Smooth muscle cell of trachea (primary cell): ENCODE measurements at places on chromosomes 1 and 21. TPM values are rescaled to one million over a fixed set of nuclear protein-coding genes. Genes with fewer than 3 reads are reported as not detected.

Gene RHEX
- not detected in 2 replicates for total RNA-seq

Gene CELA2A
- not detected in 2 replicates for total RNA-seq

Gene EPHA10
- 0.15 TPM in 1 of 2 replicates, not detected in the other for total RNA-seq

Gene COL9A2
- 2.5 and 7.1 TPM in 2 replicates for total RNA-seq

Gene GJA5
- total RNA-seq: 2.0 TPM in 1 of 2 replicates, not detected in the other
